Activated effector memory CD4-positive, alpha-beta T cell treated with anti-CD3 and anti-CD28 coated beads, Interleukin-2, amount 50 U/mL, for 16 hours (primary cell): ENCODE measurements at places on chromosomes 6 and 20.

GRCh38 chr6:84583784-84584183 is 180.6 kb downstream of the TBX18 start:
- no peak for DNase-seq

DNA sequence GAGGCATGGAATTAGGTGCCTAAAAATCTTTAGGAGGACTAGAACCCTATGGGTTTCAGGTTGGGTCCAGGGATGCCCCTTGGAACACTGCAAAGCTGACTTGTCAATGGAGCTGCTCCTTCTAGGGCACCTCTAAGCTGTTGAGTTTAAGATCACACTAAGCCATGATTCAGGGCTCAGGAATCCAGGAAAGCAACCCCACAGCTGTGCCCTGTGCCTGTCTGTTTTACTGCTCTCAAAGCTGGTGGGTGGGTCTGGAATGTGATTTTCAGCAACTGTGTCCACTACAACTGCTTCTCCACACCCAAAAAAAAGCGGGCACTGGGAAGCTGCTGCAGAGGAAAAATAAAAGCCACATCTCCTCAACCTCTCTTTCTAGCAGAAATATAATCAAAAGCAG is 310.4 kb upstream of the MOCS1 start:
- DNase-seq: no peak

DNA sequence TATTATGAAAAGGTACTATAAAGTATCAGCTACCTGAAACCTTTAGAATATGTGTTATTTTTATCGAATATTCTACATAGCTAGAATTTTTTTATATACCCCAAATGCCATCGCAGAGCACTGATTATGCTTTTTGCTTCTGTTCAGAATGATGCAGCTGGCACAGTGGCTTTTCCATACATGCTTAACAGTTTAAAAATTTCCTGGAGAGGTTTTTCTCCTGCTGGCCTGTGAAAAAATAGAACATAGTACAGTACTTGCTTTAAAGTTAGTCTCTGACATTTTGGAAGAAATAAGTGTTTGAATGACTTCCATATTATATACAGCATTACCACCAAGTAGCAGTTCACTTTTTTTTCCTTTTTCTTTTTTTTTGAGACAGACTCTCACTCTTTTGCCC is 5.3 kb downstream of the DOP1A start:
- no peak for DNase-seq

DNA sequence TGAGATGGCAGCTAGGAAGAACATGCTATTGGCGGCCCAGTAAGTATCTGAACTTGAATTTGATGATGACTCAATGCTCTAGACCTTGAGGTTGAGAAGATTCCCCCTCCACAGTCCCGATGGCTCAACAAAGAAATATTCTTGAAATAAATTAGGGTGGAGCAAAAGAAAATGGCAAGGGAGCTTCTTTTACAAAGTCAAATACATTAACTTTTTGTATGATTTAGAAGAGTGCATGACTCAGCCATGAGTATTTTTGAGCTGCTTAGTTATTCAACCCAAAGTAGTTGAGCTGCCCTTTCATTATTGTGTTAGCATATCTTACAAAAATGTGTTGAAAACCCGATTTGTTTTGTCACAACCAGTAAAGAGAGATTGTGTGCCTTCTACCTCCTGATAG is 7.6 kb downstream of the TFAP2C start:
- no peak for DNase-seq

- no peak for DNase-seq
Measured at GRCh38 chr6:50785921-50786320, 32.8 kb upstream of the TFAP2B start.

DNA sequence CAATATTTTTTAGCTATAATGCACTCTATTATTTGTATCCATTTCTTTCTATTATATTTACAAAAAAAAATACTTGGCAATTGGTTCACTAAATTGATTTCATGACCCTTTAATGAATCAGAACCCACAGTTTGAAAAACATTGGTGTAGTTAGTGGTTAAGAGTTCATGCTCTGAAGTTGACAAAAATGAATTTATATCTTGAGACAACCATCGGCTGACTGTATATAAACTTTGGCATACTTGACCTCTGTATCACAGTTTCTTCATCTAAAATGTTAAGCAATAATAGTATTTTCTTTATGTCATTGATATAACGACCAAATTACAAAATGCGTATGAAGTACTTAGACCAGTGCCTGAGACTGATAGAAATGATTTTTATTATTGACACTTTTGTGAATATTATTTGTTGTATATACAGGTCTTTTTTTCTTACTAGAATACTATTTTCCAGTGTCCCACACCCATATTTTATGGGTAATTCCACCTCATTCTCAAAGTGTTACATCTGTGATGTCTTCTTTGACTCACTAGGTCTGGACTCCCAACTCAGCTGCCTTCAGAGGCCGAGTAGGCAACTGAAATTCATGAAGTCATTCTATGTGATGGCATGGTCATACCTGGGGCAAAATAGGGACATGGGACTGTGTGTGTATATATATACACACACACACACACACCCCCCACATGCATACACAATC is 459.2 kb downstream of the RFPL4B start:
- no peak for DNase-seq

GRCh38 chr6:110980648-110981047 is 1.2 kb upstream of the RPF2 start:
- DNase-seq: no peak

GRCh38 chr20:50288128-50288623 is 97.5 kb downstream of the CEBPB start:
- no peak for DNase-seq

DNA sequence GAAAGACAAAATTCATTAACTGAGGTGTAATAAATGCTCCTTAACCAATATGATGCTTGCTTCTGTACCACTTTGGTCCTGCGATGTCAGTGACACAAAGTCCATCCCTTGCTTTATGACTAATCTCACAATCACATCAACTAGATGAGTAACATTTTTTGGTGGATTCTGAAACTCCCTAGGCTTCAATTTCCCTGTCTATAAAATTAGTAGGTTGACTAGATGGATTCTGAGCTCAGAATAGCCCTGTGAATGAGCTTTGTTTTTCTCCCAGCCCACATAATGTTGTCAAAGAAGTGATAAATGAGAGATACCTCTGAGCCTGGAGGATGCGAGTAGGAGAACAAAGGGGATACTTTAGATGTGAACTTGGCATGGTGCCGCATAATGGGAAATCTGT is 9.1 kb downstream of the TXLNB start:
- no peak for DNase-seq

DNA sequence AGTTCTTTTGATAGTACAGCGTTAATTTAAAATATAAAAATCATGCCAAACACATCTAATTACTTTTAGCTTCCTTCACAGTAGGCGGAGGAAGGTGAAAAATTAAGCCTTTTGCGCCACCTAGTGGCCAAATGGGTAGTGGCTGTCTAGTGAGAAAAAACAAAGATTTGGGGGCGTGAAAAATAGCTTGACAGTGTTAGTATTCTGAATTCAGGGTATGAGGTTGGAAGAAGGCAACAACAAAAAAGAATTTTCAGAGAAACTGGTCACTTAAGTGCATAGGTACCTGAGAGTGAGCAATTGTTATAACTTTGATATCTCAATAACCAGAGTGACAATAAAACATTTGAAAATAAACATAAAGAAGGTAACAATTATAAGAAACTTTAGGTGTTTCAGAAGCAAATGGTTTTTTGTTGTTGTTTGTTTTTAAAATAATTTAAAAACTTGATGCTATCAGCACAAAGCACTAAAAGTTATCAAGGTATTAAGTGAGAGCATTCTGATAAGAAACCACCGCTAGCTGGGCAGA is 14.3 kb downstream of the PSMB9 start:
- DNase-seq: peak; percentile 94

- DNase-seq: peak; percentile 77
Measured at GRCh38 chr20:10447028-10447427, 11.9 kb downstream of the SLX4IP start.

GRCh38 chr6:156719720-156720563 is 57.2 kb upstream of the ARID1B start:
- peak; percentile 88 for DNase-seq

GRCh38 chr6:94213226-94213625 is 793.9 kb upstream of the EPHA7 start:
- DNase-seq: no peak

GRCh38 chr6:37960139-37960935 is 140.8 kb downstream of the ZFAND3 start:
- no peak for DNase-seq

DNA sequence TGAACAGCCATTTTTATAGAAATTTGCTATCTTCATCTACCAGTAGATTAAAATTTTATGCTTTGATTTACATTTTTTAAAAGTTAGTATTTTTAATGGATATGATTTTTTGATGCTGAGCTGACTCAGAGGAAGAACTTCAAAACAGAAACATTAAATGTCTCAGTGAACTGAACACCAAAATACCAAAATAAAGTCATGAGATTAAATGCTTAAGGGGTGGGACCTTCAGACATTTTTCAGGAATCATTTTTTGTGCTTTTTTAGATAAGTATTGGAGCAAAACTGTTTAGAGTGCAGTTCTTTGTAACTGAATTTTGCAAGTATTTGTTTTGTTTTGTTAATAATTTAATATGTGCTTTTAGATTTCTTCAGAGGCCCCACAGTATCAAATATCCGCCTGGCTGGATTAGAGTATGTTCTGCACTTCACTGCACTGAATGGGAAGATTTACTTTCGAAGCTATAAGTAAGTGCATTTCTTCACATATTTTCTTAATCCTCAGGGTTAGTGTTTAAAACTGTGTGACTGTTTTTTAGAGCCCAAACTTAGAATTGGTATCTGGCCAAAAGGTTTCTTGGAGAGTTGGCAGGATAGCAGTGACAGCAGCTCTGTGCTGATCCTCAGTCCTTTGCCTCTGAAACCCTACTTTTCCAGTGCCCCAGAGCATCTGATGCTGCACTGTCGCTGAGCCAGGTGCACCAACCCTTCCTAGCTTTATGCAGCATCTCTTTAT is 33.7 kb downstream of the RPF2 start:
- DNase-seq: no peak

DNA sequence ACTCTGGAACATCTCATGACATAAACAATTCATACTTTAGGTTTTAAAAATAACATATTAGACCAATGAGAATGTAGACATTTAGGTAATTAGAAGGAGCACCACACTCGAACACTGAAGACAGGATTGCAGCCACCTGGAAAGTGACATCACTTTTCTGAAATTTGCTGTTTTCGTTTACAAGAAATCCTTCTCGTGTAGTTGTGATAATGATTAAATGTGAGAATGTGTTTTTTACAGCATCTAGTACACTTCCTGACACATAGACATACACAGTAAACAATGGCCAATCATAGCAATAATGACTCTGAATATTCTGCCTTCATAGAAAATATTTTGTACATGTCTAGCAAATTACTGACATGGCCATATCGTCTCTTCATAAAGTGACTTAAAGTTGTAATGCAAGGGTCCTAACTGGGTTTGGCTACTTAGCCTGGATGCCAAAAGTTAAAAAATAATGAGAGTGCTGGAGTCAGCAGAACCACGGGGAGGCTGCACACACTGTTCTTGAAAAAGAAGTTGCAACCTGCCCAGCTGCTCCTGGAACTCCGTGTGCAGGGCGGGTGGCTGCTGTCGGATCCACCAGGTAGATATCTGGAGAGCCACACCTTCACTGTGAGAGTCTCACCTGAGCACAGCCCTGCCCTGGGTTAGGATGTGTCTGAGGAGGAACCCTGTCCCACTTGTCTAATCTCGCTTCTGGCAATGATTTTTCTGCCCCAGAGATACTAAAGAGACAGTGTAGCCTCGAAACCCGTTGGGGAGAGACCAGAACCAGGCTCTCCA is 212.9 kb downstream of the QKI start:
- no peak for DNase-seq

- no peak for DNase-seq
Measured at GRCh38 chr6:51116723-51117122, 298.1 kb downstream of the TFAP2B start.

GRCh38 chr6:24117021-24117420 is 9.0 kb upstream of the NRSN1 start:
- no peak for DNase-seq

- DNase-seq: no peak
Measured at GRCh38 chr6:4388675-4389074, 253.3 kb upstream of the ECI2 start.

GRCh38 chr6:125658759-125659431 is 90.5 kb upstream of the HEY2 start:
- DNase-seq: no peak

GRCh38 chr20:9166153-9166780 is 97.4 kb downstream of the PLCB4 start:
- DNase-seq: no peak

DNA sequence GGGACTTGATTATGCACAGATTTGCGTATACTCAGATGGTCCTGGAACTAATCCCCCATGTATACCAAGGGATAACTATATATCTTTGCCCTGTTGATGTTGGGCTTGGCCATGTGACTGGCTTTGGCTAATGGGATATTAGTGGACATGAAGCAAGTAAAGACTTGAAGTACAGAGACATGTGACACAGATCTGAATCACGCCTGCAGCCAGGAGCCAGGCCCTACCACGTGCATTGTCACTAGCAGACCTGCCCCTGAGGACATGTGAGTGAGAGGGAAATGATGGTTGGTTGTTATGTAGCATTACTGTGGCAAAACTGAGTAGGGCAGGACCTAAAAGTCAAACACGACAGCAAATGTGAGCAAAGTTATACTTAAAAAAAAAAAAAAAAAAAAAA is 155.7 kb downstream of the AKAP7 start:
- DNase-seq: no peak

- no peak for DNase-seq
Measured at GRCh38 chr6:83511901-83512681, at the start of gene PRSS35. Gene PRSS35, plus strand, starts transcription at chr6:83512534. Its CDS starts 10,908 bp downstream, at chr6:83523442.

DNA sequence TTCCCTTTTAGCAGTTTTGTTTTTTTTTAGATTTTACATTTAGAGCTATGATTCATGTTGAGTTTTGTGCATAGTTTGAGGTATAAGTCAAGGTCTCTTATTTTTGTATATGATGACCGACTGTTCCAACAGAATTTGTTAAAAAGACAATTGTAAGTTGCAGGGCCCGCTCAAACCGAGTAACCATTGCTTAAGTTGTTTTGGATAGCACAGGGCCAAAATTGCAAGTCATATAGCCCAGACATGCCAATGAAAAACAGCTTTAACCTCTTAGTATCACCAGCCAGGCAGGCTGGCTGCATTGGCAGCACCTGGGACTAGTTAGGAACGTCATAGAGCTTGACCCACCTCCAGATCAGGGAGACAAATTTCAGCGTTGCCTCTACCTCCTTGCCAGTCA is 47.3 kb downstream of the PFDN4 start:
- no peak for DNase-seq

GRCh38 chr6:138339024-138339423 is 38.7 kb upstream of the SMIM28 start:
- DNase-seq: no peak

GRCh38 chr6:131159578-131159977 is 24.3 kb downstream of the AKAP7 start:
- DNase-seq: no peak

DNA sequence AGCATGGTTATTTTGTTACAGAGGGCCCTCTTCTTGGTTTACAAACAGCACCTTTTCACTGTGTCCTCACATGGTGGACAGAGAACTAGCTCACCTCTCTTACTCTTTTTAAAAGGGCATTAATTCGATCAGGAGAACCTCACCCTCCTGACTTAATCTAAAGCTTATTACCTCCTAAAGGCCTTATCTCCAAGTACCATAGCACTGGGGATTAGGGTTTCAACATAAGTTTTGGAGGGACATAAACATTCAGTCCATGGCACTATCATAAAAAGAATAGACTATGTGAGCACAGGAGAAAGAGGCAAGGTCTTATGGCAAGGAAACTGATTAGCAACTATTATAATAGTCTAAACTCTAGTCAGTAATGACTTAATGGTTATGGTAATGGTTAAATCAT is 736.2 kb upstream of the ADGRB3 start:
- no peak for DNase-seq

GRCh38 chr6:14676064-14676463 is 558.5 kb downstream of the CD83 start:
- no peak for DNase-seq
